ENCODE measurements at places on chromosomes 16 and 17.

GRCh38 chr16:12391956-12392355 is 411.7 kb downstream of the CPPED1 start:
- no peak for DNase-seq

GRCh38 chr16:63385714-63386432 is 1349.6 kb upstream of the CDH8 start:
- no peak for DNase-seq

- DNase-seq, result no peak
These were observed 717.0 kb upstream of the RBFOX1 start for GRCh38 chr16:6615636-6616035.

DNA sequence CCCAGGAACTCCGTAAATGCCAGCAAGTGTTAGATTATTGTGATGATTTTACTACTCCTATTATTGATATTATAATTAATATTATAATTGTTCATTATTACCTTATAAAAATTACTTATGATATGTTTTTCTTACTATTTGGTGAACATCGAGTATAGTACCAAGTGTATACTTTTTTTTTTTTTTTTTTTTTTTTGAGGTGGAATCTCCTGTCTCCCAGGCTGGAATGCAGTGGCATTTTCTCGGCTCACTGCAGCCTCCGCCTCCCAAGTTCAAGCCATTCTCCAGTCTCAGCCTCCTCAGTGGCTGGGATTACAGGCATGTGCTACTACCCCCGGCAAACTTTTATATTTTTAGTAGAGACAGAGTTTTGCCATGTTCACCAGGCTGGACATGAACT is 347.0 kb downstream of the WWOX start:
- DNase-seq, result no peak

DNA sequence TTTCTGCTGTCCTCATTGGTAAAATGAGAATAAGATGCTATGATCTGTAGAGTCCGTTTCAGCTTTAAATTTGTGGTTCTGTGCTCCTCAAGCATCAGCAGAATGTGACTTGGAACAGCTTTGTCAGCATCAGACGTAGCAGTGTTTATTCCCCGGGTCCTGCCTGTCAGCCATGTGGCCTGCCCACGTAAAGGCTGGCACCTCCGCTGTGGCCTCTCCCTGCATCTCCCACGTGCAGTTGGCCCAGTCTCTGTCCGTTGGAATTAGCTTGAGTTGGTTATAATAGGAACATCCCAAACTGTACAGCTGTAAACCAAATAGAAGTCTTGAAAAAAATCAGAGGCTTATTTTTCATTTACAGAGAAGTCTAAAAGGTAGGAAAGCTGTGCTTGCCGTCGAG is 61.7 kb downstream of the ARHGAP44 start:
- DNase-seq, result no peak

- DNase-seq, result peak; percentile 54
These were observed 33.3 kb downstream of the CDRT15 start for GRCh38 chr17:14203388-14203787.

DNA sequence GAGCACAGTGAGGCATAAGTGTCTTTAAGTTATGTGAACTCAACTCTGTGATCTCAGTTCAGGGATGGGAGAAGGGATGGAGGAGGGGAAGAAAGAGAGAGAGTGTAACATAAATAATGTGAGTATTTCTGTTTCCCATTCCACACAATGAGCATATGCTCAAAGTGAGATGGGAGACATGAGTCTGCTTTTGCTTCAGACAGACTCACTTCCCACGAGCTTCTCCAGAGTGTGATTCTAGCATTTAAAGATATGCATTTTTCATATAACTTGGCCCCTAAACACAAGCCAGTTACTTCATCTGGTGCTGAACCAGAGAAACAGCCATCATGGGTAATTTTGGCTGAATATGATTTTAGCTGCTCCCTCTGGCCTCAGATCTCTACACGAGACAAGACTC is 35.0 kb downstream of the SHISA9 start:
- no peak for DNase-seq

GRCh38 chr16:67260426-67261063 is 11.8 kb downstream of the SLC9A5 start:
- DNase-seq, result no peak

DNA sequence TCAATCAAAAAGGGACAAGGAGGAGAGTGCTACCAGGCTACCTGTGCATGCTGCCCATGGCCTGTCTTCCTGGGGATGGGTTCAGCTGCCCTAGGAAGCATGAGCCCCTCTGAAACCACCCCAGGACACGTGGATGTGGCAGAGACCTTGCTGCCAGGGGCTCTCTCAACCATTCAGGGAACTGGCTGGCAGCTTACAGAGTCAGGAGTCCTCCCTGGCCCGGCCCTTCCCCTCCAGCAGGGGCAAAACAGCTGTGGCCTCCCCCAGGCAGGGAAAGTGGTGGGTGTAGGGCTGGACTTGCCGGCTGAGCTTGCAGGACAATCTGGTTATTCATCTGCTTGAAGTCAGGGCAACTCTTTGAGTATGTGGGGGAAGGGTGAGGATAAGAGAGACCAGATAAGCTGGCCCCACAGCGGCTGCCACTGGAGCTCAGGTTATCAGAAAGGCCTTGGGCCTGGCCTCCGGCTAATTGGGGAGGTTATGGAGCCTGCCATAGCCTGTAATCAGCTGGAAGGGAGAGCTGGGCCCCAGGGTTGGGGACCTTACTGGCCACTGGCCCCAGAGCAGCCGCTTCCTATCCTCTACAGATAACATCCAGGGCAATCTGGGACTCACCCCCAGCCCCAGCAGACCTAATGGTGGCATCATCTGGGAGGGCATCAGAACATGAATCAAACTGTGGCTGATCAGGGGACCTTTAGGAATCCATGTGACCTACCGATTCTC is 5.6 kb upstream of the TBX2 start:
- DNase-seq, result no peak

GRCh38 chr16:51144203-51144602 is 6.9 kb downstream of the SALL1 start:
- no peak for DNase-seq

GRCh38 chr16:54952195-54952594 is 21.5 kb downstream of the IRX5 start:
- no peak for DNase-seq

DNA sequence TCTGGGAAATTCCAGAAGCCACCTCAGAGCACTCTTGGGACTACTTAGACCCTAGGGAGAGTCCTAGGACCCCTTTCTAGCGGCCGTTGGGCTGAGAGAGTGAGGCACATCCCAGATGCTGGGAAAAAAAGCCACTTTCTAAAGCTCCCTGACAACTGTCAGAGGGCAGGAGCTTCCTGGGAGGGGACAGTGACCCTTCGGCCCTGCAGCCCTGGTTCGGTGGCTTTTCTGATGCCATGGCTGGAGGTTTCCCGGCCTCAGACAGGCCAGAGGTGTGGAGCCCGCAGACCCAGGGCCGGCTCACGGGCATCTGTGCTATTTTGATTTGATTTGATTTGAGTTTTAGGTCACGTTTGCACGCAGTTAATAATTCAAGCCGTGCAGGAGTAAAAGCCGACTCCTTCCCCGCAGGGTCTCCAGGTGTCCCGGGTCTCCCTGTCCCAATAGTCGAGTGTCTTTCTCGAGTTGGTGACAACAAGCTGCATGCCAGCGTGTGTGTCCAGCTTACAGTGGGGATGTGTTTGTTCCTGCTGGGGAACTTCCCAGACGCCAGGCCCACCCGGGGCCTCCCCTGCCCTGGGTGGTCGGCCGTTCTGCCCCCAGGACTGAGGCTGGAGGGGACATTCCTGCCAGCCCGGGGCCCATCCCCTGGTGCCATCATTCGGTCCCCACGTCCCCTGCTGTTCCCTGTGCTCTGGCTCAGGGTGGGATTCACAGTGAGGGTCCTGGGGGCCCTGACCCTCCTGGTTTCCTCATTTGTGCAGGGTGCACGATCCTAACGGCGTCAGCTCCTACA is 1.0 kb upstream of the CBFA2T3 start:
- DNase-seq, result no peak

DNA sequence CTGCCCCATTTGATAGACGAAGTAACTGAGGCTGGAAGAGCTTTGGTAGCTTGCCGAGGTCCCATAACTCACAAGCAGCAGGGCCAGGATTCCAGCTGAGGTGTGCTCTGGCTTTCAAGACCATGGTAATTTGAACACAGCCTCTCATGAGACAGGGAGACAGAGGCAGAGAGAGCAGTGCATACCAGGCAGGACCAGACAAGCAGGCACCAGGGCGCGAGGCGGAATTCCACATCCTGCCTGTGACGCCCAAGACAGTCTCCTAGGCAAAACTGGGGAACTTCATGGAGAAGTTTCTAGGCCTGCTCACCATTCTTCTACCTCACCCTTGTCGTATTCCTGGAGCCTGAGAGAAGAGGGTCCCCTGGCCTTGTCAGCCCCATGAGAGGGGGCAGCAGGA is 19.2 kb downstream of the SDK2 start:
- DNase-seq, result no peak

DNA sequence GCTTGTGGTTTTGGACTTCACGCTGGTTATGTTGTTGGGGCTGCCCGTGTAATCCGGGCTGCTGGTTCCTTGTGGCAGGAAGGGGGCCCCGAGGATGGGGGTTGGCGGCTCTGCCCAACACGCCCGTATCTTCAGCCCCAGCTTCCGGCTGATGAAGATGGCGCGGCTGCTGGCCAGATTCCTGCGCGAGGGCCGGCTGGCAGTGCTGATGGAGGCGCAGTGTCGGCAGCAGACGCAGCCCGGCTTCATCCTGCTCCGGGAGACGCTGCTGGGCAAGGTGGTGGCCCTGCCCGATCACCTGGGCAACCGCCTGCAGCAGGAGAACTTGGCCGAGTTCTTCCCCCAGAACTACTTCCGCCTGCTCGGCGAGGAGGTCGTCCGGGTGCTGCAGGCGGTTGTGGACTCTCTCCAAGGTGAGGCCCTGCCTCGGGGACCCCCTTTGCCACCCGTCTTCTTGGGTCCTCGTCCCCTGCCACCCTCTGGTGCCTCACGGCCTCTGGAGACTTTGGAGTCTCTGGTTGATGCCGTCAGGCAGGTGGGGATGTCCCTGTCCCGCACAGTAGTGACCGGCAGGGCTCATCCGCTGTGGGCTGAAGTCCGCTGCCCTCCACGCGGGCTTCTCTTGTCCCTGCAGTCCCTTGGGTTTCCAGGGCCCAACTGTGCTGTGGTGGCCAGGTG is 2.2 kb downstream of the TELO2 start:
- no peak for DNase-seq

DNA sequence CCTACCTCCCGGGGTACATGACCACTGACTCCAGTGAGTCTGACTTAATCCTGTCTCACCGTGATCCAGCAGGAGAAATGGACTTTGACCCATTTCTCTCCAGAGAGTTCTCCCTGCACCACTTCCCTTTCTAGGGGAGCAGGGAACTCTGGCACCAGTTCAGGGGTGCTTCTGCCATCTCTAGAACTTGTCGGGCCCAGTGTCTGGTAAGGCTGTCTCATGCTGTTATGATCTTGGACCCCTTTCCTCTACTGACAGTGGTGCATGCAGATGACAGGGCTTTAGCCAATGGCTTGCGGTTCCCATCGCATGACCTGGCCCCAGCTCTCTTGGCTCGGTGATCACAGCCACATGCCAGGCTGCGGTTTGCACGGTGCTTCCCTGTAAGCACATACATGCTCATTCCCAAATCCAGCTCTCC is 62.0 kb downstream of the SLC39A11 start:
- no peak for DNase-seq

- no peak for DNase-seq
These were observed 91.6 kb upstream of the DNAH9 start for GRCh38 chr17:11506635-11507034.

All from naive thymus-derived CD8-positive, alpha-beta T cell (primary cell).